Neural cell (in vitro differentiated cells): ENCODE measurements at places on chromosomes 7 and 10. TPM values are rescaled to one million over a fixed set of nuclear protein-coding genes. Genes with fewer than 3 reads are reported as not detected.

Gene NRP1
- 23.2 and 24.5 TPM in 2 replicates for polyA plus RNA-seq

Gene GARIN1A
- 1.7 and 2.8 TPM in 2 replicates for polyA plus RNA-seq

Gene AP4M1
- polyA plus RNA-seq = 78.9 and 100 TPM in 2 replicates

Gene STEAP1
- not detected in 2 replicates for polyA plus RNA-seq

Gene DENND2A
- 21.7 and 24.5 TPM in 2 replicates for polyA plus RNA-seq
